ENCODE measurements at places on chromosomes 6 and 20. TPM values are rescaled to one million over a fixed set of nuclear protein-coding genes. Genes with fewer than 3 reads are reported as not detected.

DNA sequence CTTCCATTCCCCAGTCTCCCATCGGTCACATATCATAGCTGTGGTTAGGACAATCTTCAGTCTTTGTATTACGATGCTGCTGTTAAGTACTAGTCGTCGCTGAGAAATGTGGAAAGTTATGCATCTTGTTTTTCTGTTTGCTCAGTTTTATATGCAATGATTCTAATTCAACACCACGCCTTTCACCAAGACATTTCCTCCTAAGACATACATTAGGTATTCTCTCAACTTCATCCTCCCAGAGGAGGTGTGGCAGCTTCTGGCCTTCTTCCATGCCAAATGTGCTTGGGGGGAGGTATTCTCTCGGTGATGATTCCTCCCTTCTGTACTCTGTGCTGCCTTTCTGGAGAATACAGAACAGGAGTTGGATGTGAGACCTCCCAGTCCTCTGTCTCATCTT lies 66.1 kb downstream of the B4GALT5 start:
- DNase-seq: no peak

DNA sequence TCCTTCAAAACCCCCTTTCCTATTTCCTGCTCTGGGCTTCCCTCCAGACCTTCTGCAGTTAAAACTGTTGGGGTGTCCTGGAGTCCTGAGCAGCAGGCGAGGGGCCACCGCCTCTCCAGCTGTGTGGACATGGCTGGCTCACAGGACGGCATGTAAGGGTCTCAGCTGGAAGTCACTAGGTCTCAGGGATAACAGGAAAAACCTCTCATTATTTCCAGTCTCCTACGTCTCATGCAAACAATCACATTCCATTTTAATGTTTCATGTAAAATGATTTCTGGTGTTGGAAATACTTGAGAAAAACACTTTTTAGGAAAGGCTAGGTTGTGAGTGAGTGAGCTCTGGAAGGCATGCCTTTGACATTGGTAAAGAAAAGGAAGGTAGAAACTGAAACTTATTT lies 158.7 kb downstream of the SCML4 start:
- DNase-seq: no peak

- DNase-seq: peak; percentile 66
Measured at GRCh38 chr20:53869466-53870258, 200.7 kb downstream of the BCAS1 start.

- DNase-seq: peak; percentile 99
Measured at GRCh38 chr20:35771689-35772562, at the start of gene PHF20. TSS of gene PHF20 (plus strand) at chr20:35772015. CDS start at chr20:35801523, 29,508 bp downstream.

GRCh38 chr6:101607111-101607690 lies 213.7 kb downstream of the GRIK2 start:
- DNase-seq: no peak

GRCh38 chr20:1494436-1494835 lies 3.2 kb upstream of the SIRPB2 start:
- no peak for DNase-seq

GRCh38 chr6:140940251-140940925 lies 1192.3 kb upstream of the GJE1 start:
- no peak for DNase-seq

Gene NOP56
- 94.8 TPM for total RNA-seq

Gene TP53TG5
- not detected for total RNA-seq

Gene ERMARD
- 27.7 TPM for total RNA-seq

Gene GFOD1
- total RNA-seq: 23.3 TPM

All from breast epithelium (tissue), 4 donors.